Esophagus mucosa (tissue), 1 donor: ENCODE measurements at places on chromosomes 12 and 14. TPM values are rescaled to one million over a fixed set of nuclear protein-coding genes. Genes with fewer than 3 reads are reported as not detected.

DNA sequence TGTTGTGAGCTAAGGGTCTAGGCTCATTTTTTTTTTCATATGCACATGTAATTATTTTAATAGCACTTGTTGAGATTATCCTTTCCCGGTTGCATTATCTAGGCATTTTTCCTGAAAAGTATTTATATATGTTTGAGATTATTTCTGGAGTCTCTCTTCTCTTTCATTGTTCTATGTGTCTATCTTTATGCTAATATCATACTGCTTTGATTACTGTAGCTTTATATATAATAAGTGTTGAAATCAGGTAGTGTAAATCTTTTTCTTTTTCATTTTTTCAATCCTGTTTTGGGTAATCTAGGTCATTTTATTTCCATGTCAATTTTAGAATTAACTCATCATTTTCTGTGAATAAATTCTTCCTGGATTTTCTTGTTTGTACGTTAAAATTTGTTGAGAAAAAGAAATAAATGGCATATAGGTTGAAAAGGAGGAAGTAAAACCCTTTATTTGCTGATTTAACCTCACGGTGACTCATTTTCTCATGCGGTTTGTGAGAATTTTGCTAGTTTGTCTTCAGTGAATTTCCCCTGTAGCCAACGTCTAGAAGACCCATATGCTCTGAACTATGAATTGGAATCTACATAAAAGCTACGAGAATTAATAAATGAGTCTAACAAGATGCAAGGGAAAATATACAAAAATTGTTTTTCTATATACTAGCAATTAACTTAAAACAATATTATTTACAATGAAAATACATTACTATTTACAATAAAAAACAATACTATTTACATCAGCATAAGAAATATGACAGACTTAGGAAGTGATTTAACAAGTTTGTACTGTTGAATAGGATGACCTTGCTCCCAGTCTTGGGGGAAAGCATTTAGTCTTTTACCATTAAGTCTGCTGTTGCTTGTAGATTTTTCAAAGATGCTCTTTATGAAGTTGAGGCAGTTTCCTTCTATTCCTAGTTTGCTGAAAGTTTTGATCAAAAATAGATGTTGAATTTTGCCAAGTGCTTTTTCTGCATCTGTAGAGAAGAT, 105.0 kb downstream of the SNAPC1 start:
- no peak for ATAC-seq

KLRC2 gene
- 0.60 TPM for total RNA-seq

DNA sequence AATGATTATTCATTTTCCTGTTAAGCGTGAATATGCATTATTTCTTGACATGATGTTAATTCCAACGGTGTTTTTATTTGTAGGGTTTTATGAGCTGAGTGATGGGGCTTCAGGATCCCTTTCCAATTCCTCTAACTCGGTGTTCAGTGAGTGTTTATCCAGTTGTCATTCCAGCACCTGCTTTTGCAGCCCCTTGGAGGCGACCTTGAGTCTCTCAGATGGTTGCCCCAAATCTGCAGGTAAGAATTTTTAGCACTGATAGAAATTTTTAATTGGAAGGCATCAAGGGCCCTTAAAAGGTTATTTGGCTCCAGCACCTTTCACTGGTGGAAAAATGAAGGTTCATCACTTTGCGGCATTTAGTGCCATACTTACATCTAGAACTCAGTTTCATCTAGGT, 3.7 kb downstream of the DACT1 start:
- no peak for ATAC-seq

AHNAK2 gene
- 184 TPM for total RNA-seq

COX8C gene
- not detected for total RNA-seq

OR6C2 gene
- 0.12 TPM for total RNA-seq

- no peak for ATAC-seq
These were observed 78.0 kb upstream of the MDM1 start for GRCh38 chr12:68410018-68410660.

GRCh38 chr12:31362759-31363415, 36.9 kb upstream of the SINHCAF start:
- peak; percentile 71 for ATAC-seq

DNA sequence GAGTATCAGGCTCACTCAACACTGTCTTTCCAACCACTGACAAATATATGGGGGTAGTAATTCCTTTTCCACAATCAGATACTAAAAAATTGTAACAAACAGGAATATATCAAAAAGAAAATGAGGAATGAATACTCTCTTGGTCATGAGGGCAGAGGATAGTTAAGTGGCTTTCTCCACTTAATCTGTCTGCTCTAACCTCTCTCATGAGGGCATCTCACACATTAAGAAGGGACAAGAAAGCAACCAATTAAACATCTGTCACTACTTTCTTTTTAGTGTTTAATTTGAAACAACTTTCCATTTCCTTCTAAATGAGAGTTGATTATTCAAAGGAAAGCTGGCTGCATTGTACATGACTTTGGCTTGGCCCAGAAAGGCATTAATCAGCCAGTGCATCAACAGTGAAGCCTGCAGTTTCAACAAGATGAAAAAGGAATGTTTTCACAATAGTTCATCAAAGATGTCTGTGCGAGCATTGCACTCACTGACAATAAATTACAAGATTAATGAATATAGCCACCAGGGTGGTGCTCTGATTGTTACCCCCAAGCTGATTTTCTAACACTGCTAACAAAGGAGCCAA, 142.0 kb downstream of the SEC23A start:
- no peak for ATAC-seq

DNA sequence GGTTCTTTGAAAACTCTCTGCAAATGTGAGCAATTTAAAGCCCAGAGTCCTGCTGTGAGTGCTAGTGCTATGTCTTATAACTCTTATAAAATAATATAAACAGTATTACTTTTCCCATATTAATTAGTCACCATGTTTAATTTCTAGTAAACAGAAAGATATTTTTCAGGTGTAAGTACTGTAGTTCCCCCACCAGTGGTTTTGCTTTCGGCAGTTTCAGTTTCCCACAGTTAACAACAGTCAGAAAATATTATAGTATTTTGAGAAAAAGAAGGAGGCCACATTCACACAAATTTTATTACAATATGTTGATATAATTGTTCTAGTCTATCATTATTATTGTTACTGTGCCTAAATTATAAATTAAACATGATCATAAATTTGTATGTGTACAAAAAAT, 800.5 kb downstream of the LRFN5 start:
- no peak for ATAC-seq

DNA sequence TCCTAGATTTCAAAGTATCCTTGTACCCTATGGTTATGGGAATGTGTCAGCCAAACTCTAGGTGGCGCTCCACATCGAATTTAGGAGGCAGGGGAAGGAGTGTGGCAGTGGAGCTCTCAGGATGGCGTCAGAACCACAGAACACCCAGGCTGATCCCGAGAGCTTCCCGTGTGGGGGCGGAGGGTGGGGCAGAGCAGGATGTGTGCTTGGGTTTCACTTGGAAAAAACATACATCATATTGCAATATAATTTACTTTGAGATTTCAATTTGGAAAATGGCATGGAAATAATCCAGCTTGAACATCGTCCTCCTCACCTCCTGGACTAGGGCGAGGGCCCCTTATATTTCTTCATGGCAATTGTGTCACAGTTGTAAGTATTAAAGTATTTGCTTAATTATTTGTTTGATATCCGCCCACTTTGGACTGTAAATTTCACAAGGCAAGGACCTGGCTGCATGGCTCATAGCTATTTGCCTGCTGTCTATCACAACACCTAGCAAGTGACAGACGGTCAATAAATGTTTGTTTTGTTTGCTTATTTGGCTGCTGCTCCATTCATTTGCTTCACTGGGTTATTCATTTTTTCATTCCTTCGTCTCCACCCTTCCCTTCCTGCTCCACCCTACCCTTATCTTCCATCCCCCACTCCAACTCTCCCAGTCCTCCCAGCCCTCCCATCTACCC, 221.5 kb upstream of the HMGA2 start:
- ATAC-seq: peak; percentile 93

FGF6 gene
- total RNA-seq: not detected

DNA sequence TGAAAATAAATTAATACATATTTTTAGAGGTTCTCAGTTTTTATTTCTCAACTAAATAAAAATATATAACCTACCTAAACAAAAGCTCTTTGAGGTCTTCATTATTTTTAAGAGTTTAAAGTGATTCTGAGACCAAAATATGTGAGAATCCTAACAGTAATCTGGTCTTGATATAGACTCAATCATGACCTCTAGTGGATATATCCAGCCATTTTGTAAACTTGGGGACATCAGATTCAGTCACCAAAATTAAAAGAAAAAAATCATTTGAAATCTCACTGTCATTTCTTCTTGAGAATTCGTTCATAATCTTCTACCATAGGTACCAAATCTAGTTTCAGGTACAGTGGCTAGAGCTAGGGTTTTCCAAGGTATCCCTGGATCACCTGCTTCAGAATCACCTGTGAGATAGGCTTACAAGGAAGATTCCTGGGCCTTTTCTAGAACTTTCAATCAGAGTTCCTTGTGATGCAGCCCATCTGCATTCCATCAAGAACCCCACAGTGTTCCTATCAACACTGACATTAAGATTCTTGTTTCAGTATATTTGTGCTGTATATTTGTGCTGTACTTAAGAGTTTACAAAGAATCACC, 214.9 kb downstream of the ADAMTS20 start:
- ATAC-seq: no peak

- peak; percentile 59 for ATAC-seq
These were observed 18.7 kb downstream of the IQSEC3 start for GRCh38 chr12:85191-85666.

GRCh38 chr14:32980178-32980901, 41.7 kb downstream of the NPAS3 start:
- no peak for ATAC-seq

GRCh38 chr14:97638864-97639263, 841.7 kb downstream of the VRK1 start:
- ATAC-seq: no peak

DNA sequence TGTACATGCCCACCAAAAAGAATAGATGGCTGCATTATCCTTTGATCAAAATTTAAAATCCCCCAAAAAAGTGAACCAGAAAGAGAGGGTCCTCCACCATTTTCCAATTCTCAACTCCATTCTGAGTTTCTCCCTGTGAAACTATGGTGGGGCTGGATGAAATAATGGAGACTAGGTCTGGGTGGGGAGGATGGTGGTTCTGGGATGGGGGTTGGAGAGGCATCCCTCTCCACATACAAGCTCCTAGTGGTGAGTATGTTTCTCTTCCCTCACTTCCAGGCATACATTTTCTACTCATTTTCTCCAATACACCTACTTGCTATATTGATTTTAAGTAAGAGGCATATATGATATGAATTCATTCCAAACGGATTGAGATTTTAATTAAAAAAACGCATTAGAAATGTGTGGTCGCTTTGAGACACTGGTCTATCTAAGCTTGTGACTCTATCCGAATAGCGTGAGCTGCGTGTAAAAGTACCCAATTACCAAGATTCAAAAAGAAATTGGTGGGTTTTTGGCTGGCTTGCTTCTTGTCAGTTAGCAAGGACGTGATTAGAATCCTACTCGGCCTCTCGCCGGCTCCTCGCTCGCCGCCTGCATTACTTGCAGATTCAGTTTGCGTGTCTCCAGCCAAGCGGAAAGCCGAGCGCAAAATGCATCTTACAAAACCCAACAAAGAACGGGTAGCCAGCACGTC, 3.4 kb downstream of the ASCL1 start:
- no peak for ATAC-seq

PRICKLE1 gene
- 1.4 TPM for total RNA-seq

DNA sequence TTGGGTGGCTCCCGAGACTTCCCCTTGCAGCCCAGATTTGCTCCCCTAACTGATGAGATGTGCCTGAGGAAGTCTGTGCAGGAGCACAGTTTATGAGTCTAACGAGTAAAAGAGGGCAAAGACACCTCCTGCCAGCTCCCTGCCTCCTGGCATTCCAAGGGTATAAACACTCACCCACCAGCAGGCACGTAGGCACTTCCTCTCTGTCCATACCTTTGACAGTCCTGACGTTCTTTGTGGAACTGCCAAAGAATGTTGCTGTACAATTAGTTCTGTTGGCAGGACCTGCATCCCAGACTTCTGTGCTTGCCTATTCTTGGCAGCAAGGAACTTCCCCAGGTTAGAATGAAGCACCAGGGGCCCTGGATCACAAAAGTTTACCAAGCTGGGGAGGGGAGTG, 889.3 kb downstream of the BCL11B start:
- ATAC-seq: no peak

GRCh38 chr12:70744178-70744577, 106.9 kb upstream of the PTPRB start:
- no peak for ATAC-seq

DNA sequence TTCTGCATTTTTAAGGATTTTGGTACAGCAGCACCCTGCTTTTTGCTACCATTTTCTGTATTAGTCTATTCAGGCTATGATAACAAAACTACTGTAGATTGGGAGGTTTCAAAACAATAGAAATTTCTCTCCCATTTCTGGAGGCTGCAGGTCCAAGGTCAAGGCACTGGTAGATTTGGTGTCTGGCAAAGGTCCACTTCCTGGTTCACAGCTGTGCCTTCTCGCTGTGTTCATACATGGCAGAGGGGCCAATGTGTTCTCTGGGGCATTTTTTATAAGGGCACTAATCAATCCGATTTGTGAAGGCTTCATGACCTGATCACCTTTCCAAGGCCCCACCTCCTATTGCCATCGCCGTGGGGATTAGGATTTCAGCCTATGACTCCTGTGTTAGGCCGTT, 268.1 kb upstream of the RTL1 start:
- ATAC-seq: no peak

P2RX2 gene
- not detected for total RNA-seq

ANO2 gene
- 2.0 TPM for total RNA-seq

DNA sequence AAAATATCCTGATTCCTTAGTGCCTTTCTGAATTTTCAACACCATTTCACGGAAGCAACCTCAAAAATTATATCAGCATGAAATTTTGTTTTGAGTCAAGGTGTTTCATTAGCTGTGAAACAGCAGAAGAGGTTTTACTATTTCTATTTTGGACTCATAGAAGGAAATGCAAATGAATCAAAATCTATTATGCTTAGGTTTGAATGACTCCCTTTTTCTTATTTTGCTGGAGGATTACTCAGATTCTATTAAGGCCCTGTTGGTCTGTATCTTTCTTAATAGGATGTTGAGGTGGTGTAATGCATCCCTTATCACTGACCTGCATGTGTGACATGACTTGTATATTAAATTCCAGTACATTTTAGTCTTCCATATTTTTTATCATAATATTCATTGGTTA, 165.8 kb downstream of the TMTC2 start:
- no peak for ATAC-seq

DNA sequence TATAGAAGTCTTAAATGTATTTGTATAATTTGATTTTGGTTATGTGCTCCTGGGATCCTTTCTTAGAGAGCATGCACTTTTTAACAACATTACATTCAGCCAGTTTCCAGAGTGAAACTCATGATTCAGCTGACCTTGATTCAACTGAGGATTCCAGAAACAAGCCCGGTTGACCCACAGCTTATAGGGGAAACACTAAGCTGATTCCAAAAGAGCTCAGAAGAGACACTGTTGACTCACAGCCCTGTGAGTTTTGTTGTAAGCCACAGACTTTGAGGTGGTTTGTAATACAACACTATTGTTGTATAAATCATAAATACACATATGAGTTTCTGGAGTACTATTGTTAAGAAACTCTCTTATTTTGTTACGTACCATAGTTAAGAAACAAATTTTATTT, 133.8 kb upstream of the MGAT4C start:
- no peak for ATAC-seq
